CD8-positive, alpha-beta T cell (primary cell): ENCODE measurements at places on chromosomes 2 and 18.

DNA sequence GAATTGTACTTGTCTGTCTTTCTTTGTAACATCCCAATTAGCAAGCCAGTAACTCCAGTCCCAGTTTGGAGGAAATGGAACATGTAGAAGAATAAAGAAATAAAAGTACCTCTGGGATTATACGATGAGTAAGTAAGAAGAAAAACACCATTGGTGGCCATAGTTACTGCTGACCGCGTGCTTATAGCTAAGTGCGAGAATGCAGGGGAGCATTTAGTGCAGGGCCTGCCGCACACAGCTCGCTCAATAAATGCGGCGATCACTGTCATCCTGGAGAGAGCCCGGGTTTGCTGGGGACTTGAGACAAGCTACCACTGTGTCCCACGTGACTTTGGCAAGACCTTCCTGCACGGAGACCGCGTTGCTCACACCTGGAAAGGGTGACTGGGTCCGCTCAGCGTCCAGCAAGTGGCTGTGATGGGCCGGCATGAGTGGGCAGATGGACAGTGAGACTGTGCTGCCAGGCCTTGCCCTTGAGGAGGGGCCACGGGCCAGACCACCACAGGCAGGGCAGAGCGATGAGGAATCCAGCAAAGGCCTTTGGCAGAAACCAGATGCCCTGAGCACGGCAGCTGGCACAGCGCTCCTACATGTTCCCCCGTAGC is 54.8 kb downstream of the ADI1 start:
- no peak for DNase-seq

- DNase-seq: no peak
These were observed 98.6 kb downstream of the HNRNPLL start for GRCh38 chr2:38504169-38504568.

DNA sequence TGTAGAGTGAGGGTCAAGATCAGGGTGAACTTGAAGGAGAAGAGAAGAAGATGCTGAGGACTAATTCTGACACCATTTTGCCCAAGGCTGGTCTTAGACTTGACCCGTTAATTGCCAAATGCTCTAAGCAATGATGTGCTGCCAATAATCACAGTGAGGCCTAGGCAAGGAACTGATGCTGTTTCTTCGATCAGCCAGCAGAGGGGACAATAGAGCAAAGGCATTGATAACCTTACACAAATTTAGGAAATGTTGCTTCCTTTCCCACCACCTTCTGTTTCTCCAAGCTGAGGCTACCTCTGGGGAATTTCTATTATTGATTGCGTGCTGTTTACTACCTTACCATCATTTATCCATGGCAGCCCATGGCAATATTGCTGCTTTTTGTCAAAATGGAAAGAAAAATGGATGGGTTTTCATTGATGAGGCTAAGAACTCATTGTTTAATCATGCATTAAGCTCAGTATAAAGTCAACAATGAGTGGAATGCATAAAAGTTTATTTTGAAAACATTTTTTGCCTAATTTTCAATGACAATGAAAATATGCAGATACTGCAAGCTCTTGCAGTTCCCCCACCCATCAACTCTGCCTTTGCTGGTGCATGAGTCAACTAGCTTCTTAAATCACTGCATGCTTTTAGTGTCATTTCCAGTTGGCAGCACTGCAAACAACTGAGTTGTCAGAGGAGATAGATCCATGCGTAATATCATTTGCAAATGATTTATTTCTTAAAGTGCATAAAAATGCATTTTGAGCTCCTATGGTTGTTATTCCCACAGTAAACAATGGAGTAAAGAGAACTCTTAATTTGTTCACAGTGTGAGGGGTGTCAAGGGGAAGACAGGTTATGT is 116.4 kb upstream of the NYAP2 start:
- peak; percentile 36 for DNase-seq

DNA sequence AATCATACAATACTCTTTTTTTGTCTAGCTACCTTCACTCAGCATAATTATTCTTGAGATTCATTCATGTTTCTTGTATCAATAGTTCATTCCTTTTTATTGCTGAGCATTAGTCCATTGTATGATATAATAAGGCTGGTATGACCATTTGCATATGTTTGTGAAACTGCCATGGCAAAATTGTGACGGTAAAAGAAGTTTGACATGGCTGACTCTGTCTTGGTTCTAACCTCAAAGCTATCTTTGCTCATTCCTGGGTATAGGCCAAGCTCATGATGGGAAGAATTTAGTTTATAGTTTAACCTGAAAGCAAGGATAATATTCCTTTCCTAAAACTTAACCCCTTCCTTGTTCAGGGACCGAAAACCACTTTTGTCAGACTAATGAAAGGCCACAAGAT is 46.4 kb downstream of the COMMD1 start:
- no peak for DNase-seq

GRCh38 chr2:60834270-60834717 is 47.1 kb upstream of the REL start:
- DNase-seq: no peak
